Epithelial cell of esophagus (primary cell): ENCODE measurements at places on chromosomes 5 and 9.

- no peak for DNase-seq
Observed at GRCh38 chr9:124017929-124018729, 6.6 kb downstream of the LHX2 start.

GRCh38 chr9:3672399-3672798 is 146.6 kb upstream of the RFX3 start:
- DNase-seq: no peak

GRCh38 chr9:137316012-137316981 is 14.2 kb upstream of the NRARP start:
- DNase-seq: peak; percentile 76

GRCh38 chr9:91847581-91848091 is 102.4 kb downstream of the ROR2 start:
- peak; percentile 13 for DNase-seq

- no peak for DNase-seq
Observed at GRCh38 chr9:97640325-97640724, 6.7 kb downstream of the NCBP1 start.

DNA sequence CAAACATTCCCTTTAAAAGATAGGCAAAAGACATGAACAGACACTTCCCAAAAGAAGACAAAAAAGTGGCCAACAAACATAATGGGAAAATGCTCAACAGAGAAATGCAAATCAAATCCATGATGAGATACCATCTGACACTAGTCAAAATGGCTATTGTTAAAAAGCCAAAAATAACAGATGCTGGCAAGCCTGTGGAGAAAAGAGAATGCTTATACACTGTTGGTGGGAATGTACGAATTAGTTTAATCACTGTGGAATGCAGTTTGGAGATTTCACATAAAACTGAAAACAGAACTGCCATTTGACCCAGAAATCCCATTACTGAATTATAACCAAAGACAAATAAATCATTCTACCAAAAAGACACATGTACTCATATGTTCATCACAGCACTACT is 58.3 kb upstream of the WDR41 start:
- no peak for DNase-seq

- no peak for DNase-seq
Observed at GRCh38 chr9:119884438-119884837, 515.2 kb upstream of the BRINP1 start.

GRCh38 chr9:21252721-21253547 is 13.1 kb upstream of the IFNA14 start:
- peak; percentile 45 for DNase-seq

DNA sequence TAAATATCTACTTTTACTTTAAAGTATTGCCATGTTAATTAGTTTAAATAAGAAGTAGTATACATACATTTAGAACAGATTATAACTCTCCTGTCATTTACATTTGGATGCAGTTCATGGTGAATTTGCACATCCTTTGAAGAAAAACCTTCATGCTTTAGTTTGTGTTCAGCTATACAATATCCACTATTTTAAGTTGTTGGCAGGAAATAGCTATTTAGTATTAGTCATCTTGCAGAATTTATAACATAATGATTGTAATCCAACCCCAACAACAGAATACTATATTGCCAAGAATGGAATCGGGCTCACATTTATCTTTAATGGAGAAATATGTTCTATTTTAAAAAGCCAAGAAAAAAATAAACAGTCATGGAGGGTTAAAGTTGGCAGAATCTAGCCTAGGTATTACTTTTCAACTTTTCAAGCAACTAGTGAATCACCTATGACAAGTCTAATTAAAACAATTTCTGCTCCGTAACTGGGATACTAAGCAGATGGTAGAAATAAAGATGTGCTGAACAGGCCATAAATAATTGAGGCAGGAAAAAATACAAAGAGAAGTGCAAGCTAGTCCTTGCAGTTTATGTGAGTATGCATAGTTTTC is 1170.6 kb upstream of the NUDT12 start:
- no peak for DNase-seq

DNA sequence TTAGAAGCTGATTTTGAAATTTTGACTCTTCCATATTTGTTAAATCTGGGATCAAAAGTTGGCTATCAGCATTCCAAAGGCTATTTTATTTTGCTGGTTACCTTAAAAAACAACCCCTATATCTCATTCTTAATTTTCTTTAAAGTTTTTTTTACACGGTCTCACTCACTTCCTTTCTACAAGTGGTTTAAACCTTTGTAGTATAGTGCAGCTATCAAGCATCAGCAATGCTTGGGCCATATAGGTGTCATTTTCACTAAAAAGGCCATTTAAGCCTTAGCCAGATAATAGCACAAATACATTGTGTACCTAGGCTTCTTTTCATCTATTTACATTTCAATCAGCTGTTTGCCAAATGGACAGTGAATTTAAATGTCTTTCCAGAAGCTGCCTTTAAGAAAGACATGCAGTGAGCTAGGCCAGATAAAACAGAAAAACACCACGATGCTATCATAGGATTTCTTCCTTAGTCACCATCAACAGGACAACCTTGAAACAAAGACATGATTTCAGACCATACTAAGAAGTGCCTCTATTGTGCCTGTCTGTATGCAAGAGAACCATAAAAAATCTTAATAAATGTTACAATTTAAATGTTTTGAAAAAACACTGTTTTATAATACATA is 104.2 kb downstream of the RAPGEF6 start:
- no peak for DNase-seq

DNA sequence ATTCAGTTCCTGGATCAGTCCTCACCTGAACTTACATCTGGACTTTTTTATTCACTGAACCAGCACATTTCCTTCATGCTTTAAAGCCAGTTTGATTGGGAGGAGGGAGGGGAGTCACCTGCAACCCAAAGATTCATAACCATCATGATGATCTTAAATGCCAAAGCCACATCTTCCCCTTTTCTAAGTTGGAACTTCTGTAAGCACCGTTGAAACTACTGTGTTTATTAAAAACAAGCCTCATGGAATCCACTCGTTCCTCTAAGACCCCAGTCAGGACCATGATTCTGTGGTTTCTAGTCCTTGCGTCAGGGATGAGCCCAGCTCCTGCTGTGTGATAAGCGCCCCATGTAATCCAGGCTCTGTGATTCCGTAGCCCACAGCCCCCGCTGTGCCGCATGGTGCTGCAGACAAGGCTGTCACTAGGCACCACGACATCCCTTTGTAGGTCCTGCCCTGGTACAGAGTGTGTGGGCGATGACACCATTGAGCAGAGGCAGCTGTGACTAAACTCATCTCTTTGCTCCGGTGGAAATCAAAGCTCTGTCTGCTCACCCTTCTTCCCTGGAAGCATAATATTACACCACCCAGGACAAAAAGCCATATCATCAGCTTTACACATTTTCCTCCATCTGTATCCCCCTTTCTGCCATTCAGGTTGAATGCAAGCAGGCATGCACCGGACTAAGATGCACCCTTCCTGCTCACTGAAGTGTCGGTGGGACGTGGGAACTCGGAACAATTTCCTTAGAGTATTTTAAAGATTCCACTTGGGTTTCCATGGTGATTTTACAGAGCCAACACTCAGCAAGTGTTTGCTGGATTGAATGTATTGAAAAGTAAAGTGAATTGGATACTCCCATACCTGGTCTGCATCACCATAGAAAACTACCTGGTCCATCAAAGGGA is 132.0 kb upstream of the FSTL4 start:
- DNase-seq: no peak

GRCh38 chr5:42090162-42090561 is 165.1 kb downstream of the FBXO4 start:
- peak; percentile 16 for DNase-seq

- no peak for DNase-seq
Observed at GRCh38 chr5:1791176-1791575, 8.5 kb downstream of the MRPL36 start.

GRCh38 chr5:35478856-35479682 is 138.6 kb upstream of the SPEF2 start:
- DNase-seq: peak; percentile 50

DNA sequence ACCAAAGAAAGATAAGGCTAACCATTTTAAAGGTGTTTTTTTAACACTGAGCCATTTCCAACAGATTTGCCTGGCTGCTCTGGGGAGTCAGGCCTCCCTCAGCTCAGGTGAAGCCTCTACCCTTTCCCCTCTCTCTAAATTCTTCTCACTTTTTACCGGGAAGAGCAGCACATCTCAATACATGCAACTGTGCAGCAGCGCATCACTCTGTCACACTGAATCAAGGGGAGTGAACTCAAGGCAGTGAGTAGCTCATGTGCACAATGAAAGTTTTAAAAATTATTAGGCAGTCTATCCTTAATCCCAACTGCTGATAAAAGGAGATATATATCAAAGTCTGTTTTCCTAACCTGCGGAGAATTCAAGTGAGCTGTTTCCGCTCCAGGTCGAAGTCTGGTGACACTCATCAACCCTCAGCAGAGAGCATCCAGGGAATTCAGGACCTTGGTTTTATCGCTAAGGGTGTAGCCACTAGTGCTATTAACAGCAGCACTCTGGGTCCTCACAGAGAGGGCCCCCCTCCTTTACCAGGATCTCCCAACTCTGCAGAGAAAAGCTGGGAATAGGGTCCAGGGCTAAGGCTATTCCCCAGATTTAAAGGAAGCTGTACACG is 1.0 kb downstream of the CEMIP2 start:
- no peak for DNase-seq

GRCh38 chr9:114272739-114273431 is 50.0 kb upstream of the ORM1 start:
- DNase-seq: peak; percentile 37
